ENCODE measurements at places on chromosomes 5 and 9.

DNA sequence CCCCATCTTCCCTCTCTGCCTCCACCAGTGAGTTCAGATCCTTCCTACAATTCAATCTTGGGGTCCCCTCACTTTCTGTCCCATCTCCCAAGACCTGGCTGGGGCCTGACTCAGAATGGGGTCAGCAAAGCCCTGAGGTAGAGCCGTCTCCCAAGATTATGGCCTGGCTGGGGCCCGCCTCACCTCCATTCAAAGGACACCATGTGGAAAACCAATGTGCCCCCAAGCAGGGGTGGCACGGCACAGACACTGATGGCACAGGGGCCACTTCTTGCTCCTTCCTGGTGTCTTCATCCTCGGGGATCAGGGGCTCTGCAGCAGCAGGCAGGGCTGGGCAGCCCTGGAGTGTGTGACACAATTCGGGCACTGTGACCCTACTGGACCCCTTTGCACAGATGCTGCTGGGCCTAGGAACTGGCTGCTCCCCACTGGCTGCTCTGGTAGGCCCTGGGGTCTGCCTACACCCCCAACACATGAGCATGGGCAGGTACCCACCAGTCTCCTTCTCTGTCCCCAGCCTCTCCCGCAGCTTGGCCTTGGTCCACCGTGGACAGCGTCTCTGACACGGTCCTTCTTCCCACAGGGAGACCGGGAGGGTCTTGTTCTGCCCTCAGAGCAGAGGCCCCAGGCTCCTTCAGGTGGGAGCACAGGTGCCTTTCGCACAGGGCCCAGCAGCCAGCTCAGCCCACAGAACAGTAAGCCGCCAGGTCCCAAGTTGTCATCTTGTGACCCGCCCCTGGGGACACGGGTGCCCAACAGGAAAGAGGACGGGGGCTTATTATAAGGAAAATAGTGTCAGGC is 89.5 kb downstream of the ADAMTS2 start:
- no peak for DNase-seq

DNA sequence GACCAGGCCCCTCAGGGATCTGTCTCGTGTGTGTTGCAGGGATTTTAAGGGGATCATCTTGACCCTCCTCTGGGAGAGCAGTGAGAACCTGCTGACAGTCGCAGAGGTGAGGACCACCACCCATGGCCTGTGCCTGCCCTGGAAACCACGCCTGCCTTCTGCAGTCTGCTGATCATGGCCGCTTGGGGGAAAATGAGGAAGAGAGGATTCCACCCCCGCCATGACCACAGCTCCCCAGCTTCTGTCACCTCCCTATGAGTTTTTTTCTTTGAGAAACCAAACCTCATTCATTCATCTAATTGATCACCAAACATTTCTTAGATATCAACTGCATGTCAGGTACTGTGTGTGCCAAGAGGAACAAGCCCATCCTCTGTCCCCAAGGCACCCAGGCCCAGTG is 46.3 kb upstream of the TDRD7 start:
- DNase-seq = no peak

DNA sequence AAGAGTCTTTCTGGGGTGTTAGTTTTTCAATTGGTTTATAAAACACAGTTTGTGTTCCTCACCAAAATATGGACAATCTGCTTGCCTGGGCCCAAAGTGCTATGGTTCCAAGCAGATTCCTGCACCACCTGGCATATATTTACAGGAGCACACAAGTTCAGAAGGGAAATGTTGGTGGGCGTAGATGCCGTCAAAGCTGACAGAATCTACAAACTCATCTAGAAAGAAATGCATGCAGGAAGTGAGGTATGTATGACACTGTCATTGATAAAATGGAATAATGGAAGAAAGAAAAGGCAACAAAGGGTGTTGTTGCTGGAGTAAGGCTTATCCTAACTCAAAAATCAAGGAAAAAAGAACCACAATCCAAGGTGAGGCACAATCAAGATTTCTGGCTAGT is 225.8 kb downstream of the MLLT3 start:
- no peak for DNase-seq

- DNase-seq = no peak
Measured at GRCh38 chr9:4303006-4303405, 3.1 kb upstream of the GLIS3 start.

DNA sequence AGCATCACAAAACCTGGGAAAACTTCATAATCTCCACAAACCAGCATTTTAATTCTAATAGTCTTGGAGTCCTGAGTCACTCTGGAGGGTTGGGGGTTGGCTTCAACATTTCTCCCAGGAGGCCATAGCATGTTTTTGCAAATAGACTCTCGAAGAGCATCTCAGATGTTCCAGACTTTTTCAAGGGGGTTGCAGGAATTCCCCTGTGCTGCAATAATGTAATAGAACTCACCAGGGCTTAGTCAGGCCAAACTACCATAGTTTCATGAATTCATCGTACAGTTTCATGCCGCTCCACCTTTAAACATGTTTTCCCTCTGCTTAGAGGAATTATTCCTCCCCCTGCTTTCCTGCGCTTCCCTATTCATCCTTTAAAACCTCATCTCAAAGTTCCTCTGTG is 499.5 kb upstream of the KLF4 start:
- no peak for DNase-seq

DNA sequence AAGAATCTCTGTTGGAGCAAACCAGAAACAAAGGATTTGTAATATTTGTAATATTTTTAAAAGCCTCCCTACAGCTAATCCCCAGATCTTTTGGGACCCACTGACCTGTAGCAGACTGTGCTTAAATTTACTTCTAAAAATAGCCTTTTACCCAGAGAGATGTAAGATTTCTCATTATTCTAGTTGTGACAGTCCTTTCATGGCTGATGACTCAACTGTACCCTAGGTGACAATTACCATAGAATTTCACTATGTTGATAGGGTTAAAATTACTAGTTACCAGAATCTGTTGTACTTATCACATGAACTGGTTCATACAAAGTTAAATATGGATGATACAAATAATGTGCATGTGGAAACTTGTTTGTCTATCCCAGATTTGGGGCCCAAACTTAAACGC is 543.9 kb upstream of the SEMA6A start:
- no peak for DNase-seq

DNA sequence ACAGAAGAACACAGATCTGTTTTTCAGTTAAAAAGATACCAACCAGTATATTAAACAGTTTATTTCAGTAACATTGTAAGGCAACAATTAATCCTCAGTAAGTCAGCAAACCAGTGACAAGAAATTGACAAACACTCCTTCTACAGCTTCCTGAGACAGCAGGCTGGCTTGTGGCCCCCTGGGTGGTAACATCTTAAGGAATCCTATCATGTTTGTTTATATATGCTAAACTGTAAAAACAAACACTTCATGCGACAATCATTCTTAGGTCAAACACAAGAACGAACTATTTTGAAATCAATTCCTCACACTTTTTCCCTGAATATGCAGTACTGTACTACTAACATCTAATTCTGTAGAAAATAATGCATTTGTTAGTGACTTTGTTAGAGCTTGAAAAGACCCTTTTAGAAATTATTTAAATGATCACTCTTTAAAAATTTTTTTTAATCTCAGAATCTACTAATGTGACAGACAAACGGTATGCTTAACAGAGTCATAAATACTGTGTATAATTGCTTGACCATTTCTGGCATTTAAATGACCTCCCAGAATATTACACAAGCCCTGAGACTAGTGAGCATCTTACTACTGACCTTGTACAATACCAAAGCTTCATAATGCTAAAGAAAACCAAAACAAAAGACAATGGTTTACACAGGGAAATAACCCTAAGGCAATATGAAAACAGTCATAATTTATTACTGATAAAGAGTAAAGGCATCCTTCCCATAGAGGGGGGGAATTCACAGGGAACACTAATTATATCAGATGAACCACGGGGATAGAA is 48.2 kb downstream of the ERMP1 start:
- no peak for DNase-seq

- no peak for DNase-seq
Measured at GRCh38 chr9:121268598-121268850, 562 bp downstream of the GSN start.

DNA sequence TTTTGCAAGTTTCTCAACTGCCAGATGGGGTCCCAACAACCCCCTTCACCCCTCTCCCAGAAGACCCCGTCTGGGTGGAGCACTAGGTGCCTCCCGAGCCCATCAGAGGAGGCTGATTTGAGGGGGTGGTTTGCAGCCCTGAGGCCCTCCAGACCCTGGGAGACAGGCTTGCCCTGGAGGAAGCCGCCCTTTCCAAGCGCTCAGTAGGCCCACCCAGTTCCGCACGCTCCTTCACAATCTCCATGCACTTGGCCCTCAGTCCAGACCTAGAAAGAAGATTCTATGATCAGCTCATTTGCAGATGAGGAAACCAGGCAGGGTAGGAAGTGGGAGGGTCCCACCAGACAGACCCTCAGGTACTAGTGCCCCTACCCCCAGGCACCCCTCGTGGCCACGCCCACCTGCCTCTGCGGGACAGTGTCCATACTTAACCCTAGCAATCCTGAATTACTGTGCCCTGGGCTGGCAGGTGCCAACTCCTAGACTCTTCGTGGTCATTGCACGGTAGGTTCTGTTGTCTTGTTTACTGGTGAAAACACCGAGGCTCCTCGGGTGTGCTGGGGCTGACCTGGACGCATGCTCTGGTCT is 22.3 kb downstream of the OR2V1 start:
- DNase-seq = no peak

DNA sequence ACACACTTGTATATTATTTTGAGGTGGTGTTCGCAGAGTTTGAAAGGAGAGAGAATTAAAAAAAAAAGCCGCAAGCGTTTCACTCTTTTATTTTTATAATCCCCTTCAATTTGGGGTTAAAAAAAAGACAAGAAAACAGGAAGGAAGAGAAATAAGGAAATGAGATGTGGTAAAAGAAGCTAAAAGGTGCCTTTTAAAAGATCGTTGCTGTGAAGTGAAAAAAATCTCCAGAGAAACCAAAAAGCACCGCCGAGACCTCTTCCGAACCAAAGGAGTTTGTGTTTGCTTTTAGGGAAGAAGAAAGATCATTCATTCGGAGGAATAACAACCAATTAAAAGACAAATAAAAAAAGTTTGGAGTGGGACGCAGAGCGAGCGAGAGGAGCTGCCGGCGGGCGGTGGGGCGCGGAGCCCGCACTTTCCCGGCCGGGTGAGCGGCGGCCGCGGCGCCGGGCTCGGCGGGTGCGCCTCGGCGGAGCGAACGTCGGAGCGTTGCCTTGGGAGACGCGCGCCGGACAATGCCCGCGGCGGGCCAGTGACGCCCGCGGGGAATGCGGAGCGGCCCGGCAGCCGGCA is 355 bp downstream of the TLE4 start:
- DNase-seq = no peak

DNA sequence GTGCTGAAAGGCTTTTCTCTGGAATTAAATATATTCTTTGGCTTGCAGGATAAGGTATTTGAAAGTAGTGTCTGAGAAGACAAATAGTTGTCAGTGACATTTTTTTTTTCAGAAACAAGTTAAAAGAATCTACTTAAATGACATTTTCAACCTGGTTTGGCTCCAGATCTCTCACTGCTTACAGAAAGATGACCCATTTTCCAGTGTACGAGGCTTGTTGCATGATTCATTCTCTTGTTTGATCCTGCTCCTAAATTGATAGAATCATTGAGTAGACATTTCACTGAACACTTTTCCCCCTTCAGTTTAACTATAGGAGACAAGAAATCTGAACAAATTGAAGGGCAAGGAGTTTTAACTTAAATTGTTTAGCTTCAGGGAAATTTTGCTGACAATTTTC is 546.1 kb downstream of the ZNF608 start:
- no peak for DNase-seq

GRCh38 chr5:128412145-128412930 is 125.7 kb downstream of the FBN2 start:
- no peak for DNase-seq

GRCh38 chr5:171010816-171011215 is 149.0 kb downstream of the RANBP17 start:
- DNase-seq = no peak

DNA sequence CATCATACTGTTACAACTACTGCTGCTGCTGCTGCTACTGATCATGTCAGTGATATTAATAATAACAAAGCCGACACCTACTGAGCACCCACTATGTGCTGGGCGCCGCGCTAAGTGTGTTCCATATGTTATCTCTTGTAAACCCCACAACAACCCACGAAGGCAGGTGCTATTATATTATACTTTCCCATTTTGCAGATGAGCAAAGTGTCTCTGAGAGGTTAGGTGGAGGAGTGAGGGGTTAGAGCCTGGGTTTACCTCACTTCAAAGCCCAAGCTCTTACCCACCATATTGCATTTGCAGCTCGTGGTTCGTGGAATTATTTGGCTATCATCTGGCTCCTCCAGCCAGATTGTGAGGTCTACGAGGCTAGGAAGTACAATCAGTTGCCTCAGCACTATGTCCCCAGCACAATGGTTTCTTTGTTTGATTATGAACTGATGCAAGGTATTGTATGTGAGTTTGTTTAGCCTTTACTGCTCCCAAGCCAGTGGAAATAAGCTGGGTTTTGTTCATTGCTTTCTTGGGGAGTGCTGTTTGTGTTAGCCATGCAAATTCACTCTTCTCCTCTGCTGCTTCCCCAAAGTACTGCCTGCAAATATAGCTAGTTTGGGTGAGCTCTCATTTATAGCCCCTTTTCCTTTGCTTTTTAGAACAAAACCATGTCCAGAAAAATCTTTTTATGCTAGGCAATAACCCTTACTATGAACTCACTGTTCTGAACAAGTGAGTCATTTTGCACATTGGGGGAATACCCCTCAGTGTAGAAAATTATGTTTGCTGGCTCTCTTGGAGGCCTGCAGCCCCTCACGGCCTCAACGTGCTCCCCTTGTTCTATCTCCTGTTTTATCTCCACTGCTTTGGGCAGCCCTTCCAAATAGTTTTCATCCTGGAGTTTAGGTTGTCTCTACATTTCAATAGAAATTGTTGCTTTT is 47.9 kb downstream of the ALG2 start:
- DNase-seq = no peak

GRCh38 chr9:90987566-90987965 is 185.9 kb downstream of the SYK start:
- no peak for DNase-seq

GRCh38 chr5:30505014-30505886 is 688.2 kb upstream of the CDH6 start:
- DNase-seq = no peak

GRCh38 chr5:180540050-180540694 is 46.0 kb downstream of the CNOT6 start:
- no peak for DNase-seq

- no peak for DNase-seq
Measured at GRCh38 chr5:68274847-68275651, 59.5 kb downstream of the PIK3R1 start.

GRCh38 chr5:18048449-18048848 is 414.2 kb downstream of the TAF11L14 start:
- no peak for DNase-seq

- no peak for DNase-seq
Measured at GRCh38 chr9:138043061-138043410, 165.5 kb downstream of the CACNA1B start.

- no peak for DNase-seq
Measured at GRCh38 chr5:74250304-74251102, 390.0 kb downstream of the ENC1 start.

- no peak for DNase-seq
Measured at GRCh38 chr5:135880278-135880677, 15.4 kb downstream of the IL9 start.

Data from amniotic stem cell (primary cell).